GM23248 (cell line): ENCODE measurements at places on chromosomes 3 and 15.
A peak's percentile ranks its signal among the peaks of the same experiment; 100 is the strongest.

DNA sequence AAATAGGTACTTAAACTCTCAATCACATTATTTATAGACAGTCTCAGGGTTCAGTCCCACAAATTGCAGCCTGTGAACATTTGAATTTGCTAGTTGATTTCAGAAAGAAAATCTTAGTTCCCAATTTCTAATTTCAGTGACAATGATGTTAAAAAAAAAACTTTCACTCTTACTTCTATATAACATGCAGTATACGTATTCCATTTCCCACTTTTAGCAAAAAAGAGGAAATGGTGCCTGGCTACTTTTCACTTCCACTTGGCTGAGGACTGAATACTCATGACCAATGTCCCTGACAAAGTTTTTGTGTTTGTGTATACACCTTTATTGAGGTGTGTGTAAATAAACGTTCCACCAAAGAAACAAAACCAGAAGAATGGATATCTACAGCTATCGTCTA is 32.1 kb upstream of the XCR1 start:
- no peak for DNase-seq

DNA sequence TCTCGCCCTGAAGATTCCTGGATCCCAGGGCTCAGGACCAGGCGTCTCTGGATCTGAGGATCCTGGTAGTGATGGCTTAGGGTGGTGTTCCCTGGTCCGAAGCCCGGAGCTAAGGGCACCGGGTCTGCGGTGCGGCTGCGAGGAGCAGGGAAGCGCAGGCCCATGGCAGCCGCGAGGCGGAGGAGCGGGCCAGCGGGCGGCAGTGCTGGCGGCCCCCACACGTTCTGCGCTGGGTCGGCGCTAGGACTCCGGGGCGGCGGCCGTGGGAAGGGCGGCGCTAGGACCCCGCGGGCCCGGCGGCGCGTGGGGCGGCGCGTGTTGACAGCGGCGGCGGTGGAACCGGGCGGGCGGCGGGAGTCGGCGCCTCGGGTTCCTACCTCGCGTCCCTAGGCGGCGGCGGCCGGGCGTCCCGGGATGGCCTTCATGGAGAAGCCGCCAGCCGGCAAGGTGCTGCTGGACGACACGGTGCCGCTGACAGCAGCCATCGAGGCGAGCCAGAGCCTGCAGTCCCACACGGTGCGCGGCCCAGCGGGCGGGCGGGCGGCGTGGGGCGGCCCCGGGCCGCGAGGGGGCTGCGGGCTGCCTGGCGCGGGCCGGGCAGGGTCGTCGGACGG is at the start of gene PXK:
TSS of gene PXK (plus strand) at position 318 of the 614 bp plus-strand sequence. CDS start at position 415, 97 bp downstream.
- peak; percentile 94 for DNase-seq

DNA sequence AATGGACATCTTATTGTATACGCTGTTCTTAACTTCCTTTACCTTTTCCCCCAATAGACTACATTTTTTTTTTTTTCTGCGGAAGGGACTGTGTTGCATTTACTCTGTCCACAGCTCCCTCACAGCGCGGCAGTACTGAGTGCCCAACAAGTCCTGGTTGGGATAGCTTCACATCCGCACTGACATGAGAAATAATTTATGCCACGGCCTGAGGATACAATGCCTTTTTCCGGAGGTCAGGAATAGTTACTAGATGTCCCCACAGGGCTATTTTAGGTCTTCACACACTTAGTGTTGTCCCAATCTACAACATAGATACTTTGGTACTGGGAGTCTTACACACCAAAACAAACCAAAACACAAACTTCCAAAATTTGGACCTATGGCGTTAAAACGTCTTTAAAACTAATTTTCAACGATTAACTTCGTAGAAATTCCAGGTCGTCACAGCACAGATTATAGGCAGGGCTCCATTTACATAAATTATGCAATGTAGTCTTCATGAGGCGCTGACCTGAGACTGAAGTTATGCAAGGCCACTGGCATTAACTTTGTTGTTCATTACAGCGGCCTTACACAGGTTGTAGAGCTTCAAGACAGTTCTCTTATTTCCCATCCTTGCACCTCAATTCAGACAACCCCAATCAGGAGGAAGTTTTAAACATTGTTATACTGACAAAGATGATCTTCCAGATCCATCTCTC is 989 bp upstream of the PPIB start:
- DNase-seq = peak; percentile 65

DNA sequence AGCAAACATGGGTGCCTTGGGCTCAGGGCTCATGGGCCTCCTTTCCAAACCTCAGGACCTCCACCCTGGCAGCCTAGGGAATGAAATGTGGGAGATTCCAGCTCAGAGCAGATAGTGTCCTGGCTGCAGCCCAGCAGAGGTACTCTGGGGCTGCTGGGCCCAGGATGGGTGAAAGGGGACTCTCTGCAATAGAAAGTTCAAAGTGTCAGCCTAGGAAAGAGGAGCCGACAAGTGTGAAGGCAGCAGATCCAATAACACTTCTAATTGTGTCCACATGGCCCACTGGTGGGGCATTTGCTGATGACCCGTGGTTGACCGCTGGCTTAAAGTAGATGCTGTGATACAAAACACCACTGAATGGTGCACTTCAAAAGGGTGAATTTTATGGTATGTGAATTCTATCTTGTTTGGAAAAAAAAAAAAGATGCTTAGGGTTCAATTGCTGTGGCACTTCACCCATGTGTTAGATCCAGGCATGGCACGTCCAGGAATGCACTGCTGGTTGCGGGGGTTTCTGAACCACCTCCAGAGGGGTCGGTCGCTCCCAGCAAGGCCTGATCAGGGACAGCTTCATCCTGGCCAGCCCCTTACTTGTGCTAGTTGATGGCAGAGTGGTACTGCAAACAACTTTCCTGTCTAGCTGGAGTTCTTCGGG is 20.9 kb downstream of the AMOTL2 start:
- DNase-seq = peak; percentile 58

DNA sequence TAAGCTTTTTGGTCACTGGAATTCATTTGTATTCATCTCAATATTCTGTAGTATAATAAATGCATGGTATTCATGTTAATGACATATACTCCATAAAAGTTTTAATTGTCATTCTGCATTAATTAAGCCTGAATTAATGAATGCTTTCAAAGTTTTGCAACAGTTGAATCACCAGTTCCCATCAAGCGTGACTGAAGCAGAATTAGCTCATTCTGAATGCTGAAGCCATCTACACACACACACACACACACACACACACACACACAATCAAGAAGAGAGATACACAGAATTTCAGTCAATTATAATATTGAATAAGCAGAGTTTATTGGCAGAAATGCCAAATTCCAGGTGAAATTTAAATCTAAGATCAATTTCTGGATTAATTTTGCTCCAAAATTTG is 252.1 kb upstream of the KCNMB2 start:
- DNase-seq = no peak

- peak; percentile 44 for DNase-seq
These were observed 8.8 kb downstream of the DLL4 start for GRCh38 chr15:40937762-40938535.

DNA sequence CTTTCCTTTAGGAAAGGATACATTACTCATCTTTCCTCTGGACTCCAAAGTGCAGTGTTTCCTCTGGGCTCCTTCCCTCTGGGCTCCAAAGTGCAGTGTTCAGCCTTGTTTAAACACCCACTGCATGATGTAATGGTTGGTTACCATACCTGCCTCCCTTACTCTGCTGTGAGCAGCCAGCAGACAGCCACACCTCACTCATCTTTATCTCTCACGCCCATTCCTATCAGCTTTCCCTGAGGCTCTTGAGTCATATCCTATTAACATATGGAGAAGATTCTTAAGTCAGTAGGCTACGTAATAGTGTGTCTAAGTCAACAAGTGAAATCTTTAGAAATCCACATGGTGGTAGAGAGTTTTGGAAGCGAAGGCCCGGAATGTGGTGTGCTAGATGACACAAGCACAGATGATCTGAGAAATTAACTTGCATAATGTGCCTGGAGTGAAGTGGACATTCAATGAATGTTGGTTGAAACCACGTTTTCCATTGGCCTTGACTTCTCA is 97.2 kb upstream of the CTNNB1 start:
- no peak for DNase-seq

- no peak for DNase-seq
These were observed 64.9 kb downstream of the DIPK2A start for GRCh38 chr3:144036498-144036897.

GRCh38 chr3:144760831-144761230 is 789.2 kb downstream of the DIPK2A start:
- DNase-seq = no peak

DNA sequence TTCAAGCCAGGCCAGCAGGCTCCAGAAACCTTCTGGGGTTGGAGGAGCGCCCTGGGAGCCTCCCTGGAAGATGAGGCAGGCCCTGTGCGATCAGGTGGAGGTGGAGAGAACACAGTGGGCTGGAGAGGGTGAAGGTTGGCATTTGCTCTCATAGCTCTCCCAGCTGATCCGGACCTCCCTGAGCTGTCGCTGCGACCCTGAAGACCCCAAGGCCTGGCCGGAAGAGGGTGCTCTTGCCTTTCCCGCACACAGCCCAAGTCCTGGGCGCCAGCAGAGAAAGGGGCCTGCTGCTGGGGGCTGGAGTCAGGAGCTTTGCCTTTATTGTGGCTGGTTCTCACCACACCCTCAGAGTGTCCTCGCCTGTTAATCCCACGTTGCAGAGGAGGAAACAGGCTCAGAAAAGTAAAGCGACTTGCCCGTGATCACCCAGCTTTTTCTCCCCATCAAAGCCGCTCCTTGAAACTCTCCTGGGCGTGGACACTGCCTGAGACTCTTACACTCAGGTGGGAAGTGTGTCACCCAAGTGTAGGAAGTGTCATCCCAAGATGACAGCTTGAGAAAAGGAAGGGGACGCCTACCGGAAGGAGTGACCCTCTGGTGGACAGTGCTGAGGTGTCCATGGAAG is 8.6 kb upstream of the RPL29 start:
- DNase-seq = peak; percentile 26

GRCh38 chr3:194801461-194802432 is 116.1 kb downstream of the FAM43A start:
- DNase-seq = no peak

DNA sequence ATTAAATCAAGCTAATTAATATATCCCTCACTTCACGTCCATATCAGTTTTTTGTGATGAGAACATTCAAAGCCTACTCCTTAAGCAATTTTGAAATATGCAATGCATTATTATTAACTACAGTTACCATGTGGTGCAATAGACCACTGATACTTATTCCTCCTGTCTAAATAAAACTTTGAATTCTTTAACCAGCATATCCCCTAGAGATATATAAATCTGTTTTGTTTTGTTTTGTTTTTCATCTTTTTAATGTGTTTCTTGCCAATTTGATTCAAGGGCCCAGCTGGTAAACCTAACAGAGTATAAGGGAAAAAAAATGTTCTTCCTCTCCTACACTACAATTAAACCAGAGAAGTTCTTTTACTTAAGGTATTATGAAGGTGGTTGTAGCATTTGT is 524.2 kb downstream of the NAALADL2 start:
- peak; percentile 43 for DNase-seq

GRCh38 chr3:122322095-122323075 is 2.7 kb upstream of the CSTA start:
- no peak for DNase-seq

GRCh38 chr3:100761211-100761942 is 52.1 kb downstream of the TFG start:
- no peak for DNase-seq

- peak; percentile 47 for DNase-seq
These were observed 83.8 kb downstream of the PRICKLE2 start for GRCh38 chr3:64141476-64141875.
